NCI-H2171 (cell line): ENCODE measurements at places on chromosomes 2 and 18.
A peak's percentile ranks its signal among the peaks of the same experiment; 100 is the strongest.

DNA sequence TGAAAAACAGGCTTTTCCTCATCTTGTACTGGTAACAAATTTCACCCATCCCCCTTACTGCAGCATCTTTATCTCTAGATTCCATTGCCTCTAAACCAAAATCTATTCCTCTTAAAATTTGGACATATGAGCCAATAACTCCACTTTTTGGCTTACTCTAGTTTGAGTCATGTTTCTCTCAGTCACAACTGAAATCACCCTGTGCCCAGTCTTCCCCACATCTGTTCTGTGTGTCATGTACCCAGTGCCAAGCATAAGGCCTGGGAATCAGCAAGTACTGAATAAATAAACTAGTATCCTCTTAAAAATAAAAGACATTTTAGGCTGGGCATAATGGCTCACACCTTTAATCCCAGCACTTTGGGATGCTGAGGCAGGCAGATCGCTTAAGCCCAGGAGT is 20.8 kb upstream of the CHN1 start:
- DNase-seq: no peak

DNA sequence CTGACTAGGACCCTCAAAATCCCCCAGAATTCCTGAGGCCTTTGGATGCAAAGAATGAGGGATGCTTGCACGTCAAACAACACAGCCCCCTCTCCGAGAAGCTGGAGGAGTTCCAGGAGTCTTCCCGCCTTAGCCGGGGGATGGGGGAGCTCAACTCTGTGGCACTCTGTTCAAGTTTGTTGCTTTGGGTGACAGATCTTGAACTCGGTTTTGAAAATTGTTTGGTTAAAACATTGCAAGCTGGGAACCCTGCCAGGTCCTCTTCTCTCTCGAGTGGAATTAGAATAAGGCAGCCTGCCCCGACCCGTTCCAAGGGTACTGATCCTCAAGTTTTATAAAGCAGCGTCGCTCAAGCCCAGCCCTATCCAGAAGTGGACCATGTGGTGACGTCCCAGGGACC is 244.1 kb downstream of the LOXHD1 start:
- DNase-seq: peak; percentile 33

GRCh38 chr2:116879650-116880160 is 934.8 kb upstream of the DDX18 start:
- DNase-seq: no peak

DNA sequence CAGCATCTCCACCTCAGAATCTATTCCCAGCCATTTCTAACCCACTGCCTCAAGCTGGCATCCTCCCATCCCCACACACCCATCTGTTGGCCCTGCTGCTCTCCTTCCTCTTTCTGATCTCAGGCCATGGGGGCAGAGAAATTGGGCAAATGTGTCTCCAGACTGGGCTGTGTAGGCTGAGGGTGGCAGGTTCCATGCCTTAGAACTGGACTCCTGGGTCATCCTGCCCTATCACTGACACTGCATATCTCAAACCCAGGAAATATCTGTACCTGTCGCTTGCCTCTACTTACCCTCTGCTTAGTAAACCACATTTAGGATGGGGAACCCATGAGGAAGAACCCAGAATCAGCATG is 1.8 kb downstream of the WNT10A start:
- no peak for DNase-seq

GRCh38 chr2:174518395-174518794 is 31.6 kb upstream of the GPR155 start:
- DNase-seq: no peak

DNA sequence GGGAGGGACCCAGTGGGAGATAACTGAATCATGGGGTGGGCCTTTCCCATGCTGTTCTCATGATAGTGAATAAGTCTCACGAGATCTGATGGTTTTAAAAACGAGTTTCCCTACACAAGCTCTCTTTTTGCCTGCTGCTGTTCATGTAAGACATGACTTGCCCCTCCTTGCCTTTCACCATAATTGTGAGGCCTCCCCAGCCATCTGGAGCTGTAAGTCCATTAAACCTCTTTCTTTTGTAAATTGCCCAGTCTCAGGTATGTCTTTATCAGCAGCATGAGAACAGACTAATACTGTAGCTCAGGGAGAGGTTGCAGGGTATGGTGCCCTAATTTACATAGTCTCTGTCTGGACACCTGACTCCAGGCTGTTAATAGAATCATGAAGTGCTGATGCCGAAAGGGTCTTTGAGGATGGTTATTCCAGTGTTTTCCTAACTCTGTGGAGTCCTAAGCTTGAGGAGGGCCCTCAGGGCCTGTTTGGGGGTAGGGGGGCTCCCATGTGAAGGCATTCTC is 343.2 kb downstream of the ALK start:
- no peak for DNase-seq

- no peak for DNase-seq
These were observed 360.5 kb upstream of the NT5C1B start for GRCh38 chr2:18949871-18950270.

- no peak for DNase-seq
These were observed 130.5 kb upstream of the REG3G start for GRCh38 chr2:78895022-78895421.

- peak; percentile 5 for DNase-seq
These were observed 23.8 kb downstream of the ANKAR start for GRCh38 chr2:189698020-189698887.

GRCh38 chr2:241033994-241034393 is 35.6 kb downstream of the SNED1 start:
- DNase-seq: no peak

DNA sequence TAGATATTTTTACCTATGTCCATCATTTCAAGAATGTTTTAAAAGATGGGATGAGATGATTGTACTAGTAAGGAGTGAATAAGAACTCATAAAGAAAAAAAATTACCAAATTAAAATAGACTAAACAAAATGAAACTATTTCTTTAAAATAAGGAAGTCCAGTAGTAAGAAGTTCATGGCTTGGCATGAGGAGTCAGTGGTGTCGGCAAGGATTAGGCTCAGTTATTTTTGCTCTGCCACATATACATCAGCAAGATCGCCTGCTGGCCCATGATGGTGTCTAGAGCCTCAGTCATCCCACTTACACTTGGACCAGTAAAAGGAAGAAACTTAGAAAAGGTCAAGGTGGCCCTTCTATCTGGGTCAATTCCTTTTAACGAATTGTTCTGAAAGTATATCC is 300.9 kb upstream of the SLC8A1 start:
- DNase-seq: no peak

DNA sequence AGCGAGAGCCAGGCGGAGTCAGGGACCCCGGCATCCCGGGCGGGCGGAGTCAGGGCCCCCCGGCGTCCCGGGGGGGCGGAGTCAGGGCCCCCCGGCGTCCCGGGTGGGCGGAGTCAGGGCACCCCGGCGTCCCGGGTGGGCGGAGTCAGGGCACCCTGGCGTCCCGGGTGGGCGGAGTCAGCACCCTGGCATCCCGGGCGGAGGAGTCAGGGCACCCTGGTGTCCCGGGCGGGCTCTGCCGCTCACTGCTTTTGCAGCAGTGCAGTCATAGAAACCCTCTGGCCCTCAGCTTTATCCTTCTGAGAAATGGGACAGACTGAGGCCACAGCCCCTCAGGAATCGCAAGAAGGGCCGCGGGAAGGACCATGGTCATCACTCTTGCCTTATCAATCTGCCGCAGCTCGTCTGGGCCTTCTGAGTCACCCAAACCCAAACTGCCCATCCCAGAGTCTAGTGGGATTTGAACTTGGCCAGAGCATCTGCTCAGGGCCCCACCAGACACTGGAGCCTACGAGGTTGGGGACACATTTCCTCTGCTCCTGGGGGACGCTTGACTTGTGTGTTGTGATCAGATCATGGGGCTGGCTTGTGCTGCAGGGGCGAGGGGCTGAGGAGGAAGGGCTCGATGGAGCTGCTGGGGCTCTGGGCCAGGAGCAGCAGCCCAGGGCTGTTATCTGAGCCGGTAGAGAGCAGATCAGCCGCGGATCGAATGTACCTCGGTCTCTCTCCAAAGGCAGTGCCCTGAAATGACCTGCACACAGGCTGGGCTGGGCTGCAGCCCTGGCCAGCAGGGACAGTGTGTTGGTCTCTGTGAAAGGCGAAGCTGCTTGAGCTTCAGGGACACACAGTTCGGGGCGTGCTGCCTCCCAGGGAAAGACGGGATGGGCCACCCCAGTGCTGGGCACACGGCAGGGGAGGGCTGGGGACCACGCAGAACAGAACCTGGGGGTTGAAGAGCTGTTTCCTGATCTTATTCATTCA is 290.1 kb upstream of the HDAC4 start:
- peak; percentile 32 for DNase-seq

DNA sequence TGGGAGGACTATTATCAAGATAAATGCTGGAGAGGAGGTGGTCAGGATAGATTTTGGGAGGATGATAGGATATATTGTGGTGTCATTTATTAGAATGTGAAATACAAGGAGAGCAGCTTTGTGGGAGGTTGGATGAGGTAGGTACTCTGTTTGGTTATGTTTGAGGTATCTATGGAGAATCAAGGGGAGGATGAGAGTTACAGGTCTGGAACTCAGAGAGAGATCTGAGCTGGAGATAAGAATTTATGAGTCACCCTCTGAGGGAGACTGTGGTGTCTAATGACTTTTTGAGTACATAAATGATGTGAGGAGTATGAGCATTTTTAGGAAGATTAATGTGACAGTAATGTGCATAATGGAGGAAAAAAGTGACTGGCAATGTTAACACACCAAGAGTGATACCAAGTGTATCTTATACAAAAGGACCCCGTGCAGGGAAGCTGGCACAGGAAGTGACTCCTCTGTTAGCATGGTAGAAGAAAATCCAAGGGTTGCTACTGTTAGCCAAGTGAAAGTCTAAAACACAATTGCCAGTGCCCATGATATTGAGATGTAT is 48.2 kb downstream of the CRIM1 start:
- no peak for DNase-seq

DNA sequence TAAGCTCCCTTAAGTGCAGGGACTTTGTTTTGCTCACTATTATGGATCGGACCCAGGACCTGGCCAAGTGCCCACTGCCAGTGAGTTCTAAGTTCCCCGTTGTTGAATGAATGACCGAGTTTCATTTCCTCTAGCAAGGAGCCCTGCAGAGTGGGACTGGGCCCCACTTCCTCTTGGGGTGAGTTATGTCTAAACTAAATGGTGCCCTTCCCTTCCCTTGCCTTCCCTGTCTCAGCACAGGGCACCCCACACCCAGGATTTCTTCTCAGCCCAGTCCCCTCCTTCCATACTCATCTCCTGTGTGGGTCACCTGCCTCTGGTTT is 195.3 kb upstream of the HS6ST1 start:
- no peak for DNase-seq

GRCh38 chr18:47726550-47726949 is 203.9 kb downstream of the SMAD2 start:
- DNase-seq: no peak

- no peak for DNase-seq
These were observed 1131.6 kb upstream of the TMEFF2 start for GRCh38 chr2:193326296-193326695.

GRCh38 chr2:112150851-112151250 is 12.7 kb downstream of the FBLN7 start:
- no peak for DNase-seq

- no peak for DNase-seq
These were observed 280.6 kb upstream of the TFPI start for GRCh38 chr2:187834787-187835186.

DNA sequence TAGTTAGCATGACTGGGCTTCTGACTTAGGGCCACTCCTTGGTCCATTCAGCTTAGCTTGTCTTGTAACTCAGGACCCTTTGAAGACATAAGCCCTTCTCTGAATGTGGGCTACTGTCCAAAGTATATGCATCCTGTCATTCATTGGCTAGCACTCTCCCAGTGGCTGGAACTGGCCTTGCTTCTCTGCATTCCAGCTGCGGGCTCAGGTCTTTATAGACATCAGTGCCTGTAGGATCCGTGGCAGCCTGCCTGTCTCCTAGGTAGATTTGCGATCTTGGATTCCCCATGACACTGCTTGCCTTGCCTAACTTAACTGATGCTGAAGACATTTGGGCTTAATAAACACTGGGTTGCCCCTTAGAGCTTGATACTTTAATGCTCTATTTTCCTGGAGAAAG is 170.1 kb downstream of the DCC start:
- DNase-seq: no peak

GRCh38 chr2:206275312-206276055 is 1.0 kb downstream of the ZDBF2 start:
- peak; percentile 76 for DNase-seq

DNA sequence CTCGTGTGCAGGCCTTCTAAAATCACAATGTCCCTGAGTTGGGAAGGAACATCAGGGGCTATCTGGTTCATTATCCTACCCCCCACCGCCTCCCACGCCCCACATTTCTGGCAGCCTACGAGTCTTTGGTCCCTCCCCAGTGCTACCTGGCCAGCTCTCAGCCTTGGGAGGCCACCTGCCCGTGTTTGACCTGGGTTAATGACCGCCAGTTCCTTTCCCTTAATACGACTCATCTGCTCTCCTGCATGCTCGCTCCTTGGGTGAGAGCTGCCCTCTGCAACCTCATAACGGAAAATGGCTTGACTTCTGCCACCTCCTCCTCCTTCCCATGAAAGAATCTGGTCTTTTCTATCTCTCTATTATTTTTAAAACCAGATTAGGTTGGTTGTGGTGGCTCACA is 112.5 kb downstream of the NEDD4L start:
- no peak for DNase-seq

GRCh38 chr2:200736646-200737274 is 75.0 kb upstream of the BZW1 start:
- DNase-seq: no peak

DNA sequence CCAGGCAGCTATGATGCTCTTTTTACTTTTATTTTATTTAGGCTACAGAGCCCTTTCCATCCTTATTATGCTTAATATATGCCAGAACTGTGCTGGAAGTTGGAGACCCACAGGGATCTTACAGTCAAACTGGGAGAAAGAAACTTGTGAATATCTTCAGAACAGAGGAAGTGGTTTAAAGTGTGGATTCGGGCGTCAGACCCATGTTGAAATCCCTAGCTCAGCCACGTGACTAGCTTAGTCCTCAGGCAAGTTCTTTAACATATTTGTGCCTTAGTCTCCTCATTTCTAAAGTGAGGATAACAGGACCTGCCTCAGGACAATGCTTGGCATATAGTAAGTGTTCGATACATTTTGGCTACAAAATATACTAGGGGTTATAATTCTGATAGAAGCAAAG is 59.1 kb downstream of the MAP3K20 start:
- no peak for DNase-seq

DNA sequence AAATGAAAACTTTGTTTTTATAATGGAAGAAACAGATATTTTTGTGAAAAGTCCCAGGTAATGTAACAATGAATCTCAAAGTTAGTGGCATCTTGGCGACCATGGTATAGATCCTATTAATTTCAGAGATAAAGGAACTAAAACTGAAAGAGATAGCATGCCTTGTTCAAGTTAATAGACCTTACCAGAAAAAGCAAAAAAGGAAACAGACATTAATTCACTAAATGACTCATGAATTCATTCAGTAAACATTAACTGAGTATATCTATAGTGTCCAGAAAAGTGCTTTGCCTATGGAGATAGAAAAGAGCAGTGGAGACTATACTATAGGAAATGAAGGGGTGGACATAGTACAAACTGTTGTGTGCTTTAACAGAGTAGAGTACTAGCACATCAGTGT is 763.3 kb downstream of the TRIB2 start:
- DNase-seq: no peak

- DNase-seq: no peak
These were observed 32.0 kb downstream of the SLC14A1 start for GRCh38 chr18:45755934-45756333.
